PC-3 (cell line): ENCODE measurements at places on chromosomes 6 and 20. TPM values are rescaled to one million over a fixed set of nuclear protein-coding genes. Genes with fewer than 3 reads are reported as not detected.

GRCh38 chr20:47139934-47140535 is 216.5 kb downstream of the ZMYND8 start:
- DNase-seq: peak; percentile 61

- peak; percentile 55 for DNase-seq
Observed at GRCh38 chr6:89895276-89895874, 1.1 kb downstream of the GJA10 start.

- peak; percentile 34 for DNase-seq
Observed at GRCh38 chr20:47296950-47297349, 59.5 kb downstream of the ZMYND8 start.

GRCh38 chr20:8389381-8390036 is 257.4 kb downstream of the PLCB1 start:
- DNase-seq: peak; percentile 72

Gene CDSN
- 0.55 and 0.81 TPM in 2 replicates for total RNA-seq

Gene MCHR2
- not detected in 2 replicates for total RNA-seq

Gene NHSL1
- total RNA-seq: 4.8 and 6.1 TPM in 2 replicates
